Stomach (tissue), 19 donors: ENCODE measurements at places on chromosomes 3 and 15. TPM values are rescaled to one million over a fixed set of nuclear protein-coding genes. Genes with fewer than 3 reads are reported as not detected.

DNA sequence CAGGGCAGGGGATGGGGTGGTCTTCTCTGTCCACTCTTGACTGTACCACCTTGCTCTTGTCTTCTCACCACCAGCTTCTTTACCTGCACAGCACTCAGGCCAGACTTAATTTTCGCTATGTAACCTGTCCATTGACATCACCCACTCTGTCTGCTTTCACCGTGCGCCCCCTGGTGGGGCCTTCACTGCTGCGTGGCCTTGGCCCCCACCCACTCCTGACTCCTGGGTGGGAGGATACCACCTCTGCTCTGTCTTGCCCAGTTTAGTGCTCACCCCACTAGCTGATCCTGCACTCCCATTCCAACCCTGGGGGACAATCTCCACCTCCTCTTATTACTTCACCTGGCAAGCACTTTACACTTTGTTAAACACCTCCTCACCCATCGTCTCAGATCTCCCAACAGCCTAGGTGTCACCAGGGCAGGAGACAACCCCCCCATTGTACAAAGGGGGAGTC lies 17.7 kb downstream of the PTH1R start:
- H3K36me3 ChIP-seq = no peaks in the 10 kb centered on the region
- H3K27ac ChIP-seq = no peak overlapping the region
- peaks cover 32% of the 10 kb centered on the region for H3K4me1 ChIP-seq
- H3K4me3 ChIP-seq = no peak overlapping the region
- DNase-seq = peak; percentile 85

DNA sequence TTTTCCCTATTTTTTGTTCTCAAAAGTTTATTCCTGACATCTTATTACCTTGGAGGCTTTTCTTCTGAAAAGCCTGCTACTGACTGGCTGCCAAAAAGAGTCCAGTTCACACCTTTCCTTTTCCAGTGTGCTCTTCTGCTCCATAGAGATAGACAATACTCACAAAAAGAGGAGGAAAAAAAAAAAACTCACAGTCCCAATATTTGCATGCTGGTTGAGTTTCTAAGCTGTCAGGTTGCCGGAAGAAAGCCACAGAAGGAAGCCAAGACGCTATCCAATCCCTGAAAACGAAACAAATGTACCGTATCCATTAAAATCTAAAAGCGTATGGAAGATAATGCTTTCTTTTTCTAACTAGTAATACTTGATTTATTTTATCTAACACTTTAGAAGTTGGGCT lies 299.5 kb downstream of the CADM2 start:
- H3K36me3 ChIP-seq = no peaks in the 10 kb centered on the region
- no peak overlapping the region for H3K27ac ChIP-seq
- no peaks in the 10 kb centered on the region for H3K27me3 ChIP-seq
- H3K4me3 ChIP-seq = no peak overlapping the region

ATP13A5 gene
- polyA plus RNA-seq = not detected

DNA sequence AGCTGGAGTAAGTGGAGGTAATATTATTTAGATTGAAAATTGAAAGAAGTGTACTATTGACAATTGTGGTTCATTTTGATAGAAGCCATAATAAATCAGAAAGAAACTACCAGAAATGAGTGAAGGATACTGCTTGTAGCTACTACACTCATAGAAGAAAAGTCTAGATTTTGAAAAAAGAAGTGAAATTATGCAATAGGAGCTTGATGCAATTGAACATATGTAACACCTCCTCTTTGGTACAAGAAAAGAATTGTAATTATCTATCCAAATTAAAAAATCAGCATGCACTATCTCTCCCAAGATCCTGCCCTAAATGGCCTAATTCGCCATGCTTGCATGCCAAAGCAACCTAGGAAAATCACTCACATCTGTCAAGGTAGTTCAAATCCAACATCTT lies 51.1 kb upstream of the CD200R1L start:
- DNase-seq = no peak
- no peak overlapping the region for H3K27ac ChIP-seq
- H3K27me3 ChIP-seq = no peaks in the 10 kb centered on the region
- no peak overlapping the region for H3K4me3 ChIP-seq

- peaks cover 28% of the 10 kb centered on the region for H3K4me1 ChIP-seq
- peaks cover 26% of the 10 kb centered on the region for H3K36me3 ChIP-seq
- H3K27ac ChIP-seq = no peak overlapping the region
- no peaks in the 10 kb centered on the region for H3K27me3 ChIP-seq
- no peak overlapping the region for H3K4me3 ChIP-seq
- DNase-seq = no peak
These were observed 89.3 kb downstream of the FOXP1 start for GRCh38 chr3:71494212-71494611.

- H3K4me3 ChIP-seq = no peak overlapping the region
- H3K36me3 ChIP-seq = no peaks in the 10 kb centered on the region
- no peaks in the 10 kb centered on the region for H3K27me3 ChIP-seq
- DNase-seq = no peak
- no peaks in the 10 kb centered on the region for H3K4me1 ChIP-seq
These were observed 251.4 kb downstream of the ADAMTS17 start for GRCh38 chr15:100090411-100090810.

GNAT1 gene
- polyA plus RNA-seq = not detected

PLS1 gene
- 10.1 TPM for polyA plus RNA-seq

GRCh38 chr3:149657321-149657925 lies 402 bp downstream of the WWTR1 start:
- no peaks in the 10 kb centered on the region for H3K27me3 ChIP-seq
- H3K4me3 ChIP-seq = peak overlapping the region; percentile 63
- H3K4me1 ChIP-seq = peaks cover 24% of the 10 kb centered on the region
- peak overlapping the region; percentile 86 for H3K27ac ChIP-seq
- H3K36me3 ChIP-seq = no peaks in the 10 kb centered on the region
- DNase-seq = peak; percentile 89

PLA2G4E gene
- polyA plus RNA-seq = not detected

GRCh38 chr15:40281801-40282146 lies 1.1 kb downstream of the ANKRD63 start:
- H3K27me3 ChIP-seq = peaks cover 77% of the 10 kb centered on the region
- peak overlapping the region; percentile 53 for H3K4me3 ChIP-seq
- no peak overlapping the region for H3K27ac ChIP-seq
- DNase-seq = no peak

DNA sequence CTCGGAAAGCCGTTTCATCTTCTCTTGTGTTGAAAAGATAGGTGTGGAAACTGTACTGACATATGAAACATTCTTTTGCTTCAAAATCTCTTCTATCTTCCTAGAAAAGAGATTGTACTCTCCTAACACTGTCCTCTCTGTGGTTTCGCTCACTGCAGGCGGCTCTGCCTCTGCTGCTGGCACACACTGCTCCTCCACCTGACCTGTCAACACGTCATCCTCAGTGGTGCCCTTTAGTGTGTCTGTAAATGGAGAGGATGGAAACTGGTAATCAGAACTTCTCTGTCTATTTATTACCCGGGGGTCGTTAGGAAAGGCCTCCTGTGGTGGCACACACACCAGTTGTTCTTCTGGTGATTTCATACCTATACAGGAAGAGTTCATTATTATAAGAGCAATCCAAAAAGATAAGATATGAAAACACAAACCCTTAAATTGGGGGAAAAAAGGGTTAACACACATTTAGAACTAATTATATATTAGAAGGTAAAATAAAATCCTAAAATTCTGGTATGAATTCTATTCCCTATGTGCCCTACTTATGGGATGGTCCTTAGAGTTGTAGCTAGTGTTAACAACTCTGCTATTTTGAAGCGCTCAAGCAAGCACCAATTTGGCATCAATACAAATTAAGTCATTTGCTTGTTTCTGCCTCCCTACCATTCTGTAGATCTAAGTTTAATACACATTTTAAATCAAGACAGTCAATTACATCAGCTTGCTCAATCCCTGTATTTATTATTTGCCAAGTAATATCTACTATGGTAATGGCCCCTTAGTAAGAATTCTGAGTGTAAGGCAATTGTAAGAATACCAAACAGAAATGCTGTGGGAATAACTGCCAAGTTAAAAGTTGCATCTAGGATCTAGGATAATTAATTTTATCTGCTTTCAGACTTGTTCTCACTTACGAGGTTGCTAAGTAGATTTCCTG lies 49.2 kb downstream of the TASOR start:
- no peak overlapping the region for H3K27ac ChIP-seq
- H3K4me3 ChIP-seq = no peak overlapping the region
- peaks cover 8% of the 10 kb centered on the region for H3K4me1 ChIP-seq
- no peak for DNase-seq

LMAN1L gene
- not detected for polyA plus RNA-seq

NRROS gene
- polyA plus RNA-seq = 1.4 TPM

SYNM gene
- 4.0 TPM for polyA plus RNA-seq

EOGT gene
- polyA plus RNA-seq = 7.2 TPM

PRR20G gene
- polyA plus RNA-seq = not detected

DNA sequence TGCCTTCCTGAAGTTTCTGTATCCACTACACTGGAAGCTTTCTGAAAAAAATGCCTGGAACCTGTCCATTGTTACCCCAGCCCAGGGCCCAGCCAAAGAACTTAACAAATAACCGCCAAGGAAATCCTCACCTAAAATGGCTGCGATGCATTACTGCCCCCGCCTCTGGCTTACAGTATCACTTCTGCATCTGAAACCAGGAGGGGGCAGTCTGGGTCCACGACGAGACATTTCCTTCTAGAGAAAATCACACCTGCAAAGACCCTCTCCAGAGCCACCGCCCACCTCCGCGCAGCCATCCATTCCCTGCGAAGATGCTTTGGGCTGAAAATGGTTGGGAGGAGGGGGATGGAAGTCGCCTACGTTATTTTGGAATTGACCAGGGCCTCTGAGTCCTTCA lies 22.4 kb upstream of the CELF6 start:
- no peaks in the 10 kb centered on the region for H3K27me3 ChIP-seq
- H3K27ac ChIP-seq = no peak overlapping the region
- H3K4me1 ChIP-seq = peaks cover 13% of the 10 kb centered on the region
- H3K36me3 ChIP-seq = peaks cover 66% of the 10 kb centered on the region
- peak; percentile 54 for DNase-seq
- H3K4me3 ChIP-seq = no peak overlapping the region

- no peaks in the 10 kb centered on the region for H3K27me3 ChIP-seq
- no peaks in the 10 kb centered on the region for H3K4me1 ChIP-seq
- no peak overlapping the region for H3K4me3 ChIP-seq
- peak overlapping the region; percentile 52 for H3K27ac ChIP-seq
- no peak for DNase-seq
These were observed 890.7 kb upstream of the EPHA6 start for GRCh38 chr3:95923496-95924210.

ATP10A gene
- polyA plus RNA-seq = 2.0 TPM

DNA sequence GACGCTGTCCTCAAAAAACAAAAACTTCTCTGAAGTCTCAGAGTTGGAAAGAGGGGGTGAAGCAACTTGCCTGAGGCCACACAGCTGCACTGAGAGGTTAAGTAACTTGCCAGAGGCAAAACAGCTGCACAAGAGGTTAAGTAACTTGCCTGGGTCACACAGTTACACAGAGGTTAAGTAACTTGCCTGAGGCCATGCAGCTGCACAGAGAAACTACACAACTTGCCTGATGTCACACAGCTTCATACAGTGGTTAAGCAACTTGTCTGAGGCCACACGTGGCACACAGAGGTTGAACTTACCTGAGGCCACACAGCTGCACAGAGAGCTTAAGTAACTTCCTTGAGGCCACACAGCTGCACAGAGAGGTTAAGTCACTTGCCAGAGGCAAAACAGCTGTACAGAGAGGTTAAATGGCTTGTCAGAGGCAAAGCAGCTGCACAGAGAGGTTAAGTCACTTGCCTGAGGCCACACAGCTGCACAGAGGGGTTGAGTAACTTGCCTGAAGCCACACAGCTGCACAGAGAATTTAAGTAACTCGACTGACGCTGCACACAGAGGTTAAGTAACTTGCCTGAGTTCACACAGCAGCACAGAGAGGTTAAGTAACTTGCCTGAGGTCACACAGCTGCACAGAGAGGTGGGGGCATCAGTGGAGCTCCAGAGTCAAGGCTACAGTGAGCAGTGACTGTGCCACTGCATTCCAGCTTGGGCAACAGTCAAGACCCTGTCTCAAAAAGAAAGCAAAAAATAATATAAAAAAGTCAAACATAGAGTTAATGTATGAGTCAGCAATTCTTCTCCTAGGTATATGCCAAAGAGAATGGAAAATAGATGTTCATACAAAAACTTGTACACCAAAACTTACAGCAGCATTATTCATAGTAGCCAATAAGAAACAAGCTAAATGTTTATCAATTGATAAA lies 12.0 kb upstream of the ACAD9 start:
- no peak for DNase-seq
- no peaks in the 10 kb centered on the region for H3K36me3 ChIP-seq
- H3K27ac ChIP-seq = no peak overlapping the region
- H3K4me1 ChIP-seq = no peaks in the 10 kb centered on the region
- H3K27me3 ChIP-seq = no peaks in the 10 kb centered on the region
- H3K4me3 ChIP-seq = no peak overlapping the region

SLC12A8 gene
- polyA plus RNA-seq = 1.5 TPM

- H3K36me3 ChIP-seq = no peaks in the 10 kb centered on the region
- DNase-seq = peak; percentile 71
- peaks cover 40% of the 10 kb centered on the region for H3K4me1 ChIP-seq
- H3K27me3 ChIP-seq = peaks cover 20% of the 10 kb centered on the region
- H3K4me3 ChIP-seq = peak overlapping the region; percentile 87
- H3K27ac ChIP-seq = peak overlapping the region; percentile 90
These were observed 927 bp downstream of the SMAD6 start for GRCh38 chr15:66702787-66703539.

PIGBOS1 gene
- polyA plus RNA-seq = 28.8 TPM

GRCh38 chr15:77783636-77784035 lies 150.9 kb upstream of the LINGO1 start:
- H3K4me3 ChIP-seq = no peak overlapping the region
- H3K27me3 ChIP-seq = no peaks in the 10 kb centered on the region
- no peaks in the 10 kb centered on the region for H3K4me1 ChIP-seq
- no peaks in the 10 kb centered on the region for H3K36me3 ChIP-seq

DNA sequence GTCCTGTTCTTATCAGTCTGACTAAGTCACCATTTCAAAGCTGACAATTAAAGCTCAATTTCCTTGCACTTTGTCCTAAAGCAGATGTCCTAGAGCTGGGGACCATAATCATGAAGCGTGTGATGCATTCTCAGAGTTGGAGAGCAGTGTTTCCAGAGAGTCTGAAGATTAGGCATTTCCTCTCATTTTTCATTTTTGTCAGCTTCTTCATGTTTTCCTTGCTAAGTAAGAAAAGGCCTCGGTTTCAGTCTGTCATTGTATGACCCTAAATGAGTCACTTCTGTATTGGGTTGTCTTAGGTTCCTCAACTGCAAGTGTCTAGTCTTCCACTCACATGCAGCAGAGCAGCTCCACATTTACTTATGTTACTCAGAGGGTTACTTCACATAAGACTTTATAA lies 257.2 kb upstream of the TPRG1 start:
- no peak overlapping the region for H3K4me3 ChIP-seq
- DNase-seq = peak; percentile 26
- no peaks in the 10 kb centered on the region for H3K36me3 ChIP-seq
- H3K4me1 ChIP-seq = no peaks in the 10 kb centered on the region

DNA sequence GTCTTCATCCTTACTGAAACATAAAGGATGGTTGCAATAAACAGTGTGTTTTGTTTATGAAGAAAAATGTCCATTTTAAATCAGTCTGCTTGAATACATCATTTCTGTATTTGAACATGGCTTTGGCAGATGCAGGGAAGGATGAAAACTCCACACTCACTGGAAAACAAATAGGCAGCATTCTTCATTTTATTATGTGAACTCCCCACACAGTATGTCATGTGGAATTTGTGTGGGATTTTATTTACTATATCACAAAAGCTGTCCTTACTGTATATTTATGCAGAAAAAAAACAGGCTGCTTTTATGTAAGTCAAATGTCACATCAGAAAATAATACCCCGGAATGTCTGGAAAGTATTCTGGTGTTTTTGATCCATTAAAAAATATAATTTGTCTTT lies 44.1 kb upstream of the TJP1 start:
- H3K36me3 ChIP-seq = no peaks in the 10 kb centered on the region
- H3K27ac ChIP-seq = no peak overlapping the region
- no peaks in the 10 kb centered on the region for H3K27me3 ChIP-seq
- no peak overlapping the region for H3K4me3 ChIP-seq
- no peak for DNase-seq
- peaks cover 7% of the 10 kb centered on the region for H3K4me1 ChIP-seq
